ENCODE measurements at places on chromosomes 1 and 21. TPM values are rescaled to one million over a fixed set of nuclear protein-coding genes. Genes with fewer than 3 reads are reported as not detected.
A peak's percentile ranks its signal among the peaks of the same experiment; 100 is the strongest.

DNA sequence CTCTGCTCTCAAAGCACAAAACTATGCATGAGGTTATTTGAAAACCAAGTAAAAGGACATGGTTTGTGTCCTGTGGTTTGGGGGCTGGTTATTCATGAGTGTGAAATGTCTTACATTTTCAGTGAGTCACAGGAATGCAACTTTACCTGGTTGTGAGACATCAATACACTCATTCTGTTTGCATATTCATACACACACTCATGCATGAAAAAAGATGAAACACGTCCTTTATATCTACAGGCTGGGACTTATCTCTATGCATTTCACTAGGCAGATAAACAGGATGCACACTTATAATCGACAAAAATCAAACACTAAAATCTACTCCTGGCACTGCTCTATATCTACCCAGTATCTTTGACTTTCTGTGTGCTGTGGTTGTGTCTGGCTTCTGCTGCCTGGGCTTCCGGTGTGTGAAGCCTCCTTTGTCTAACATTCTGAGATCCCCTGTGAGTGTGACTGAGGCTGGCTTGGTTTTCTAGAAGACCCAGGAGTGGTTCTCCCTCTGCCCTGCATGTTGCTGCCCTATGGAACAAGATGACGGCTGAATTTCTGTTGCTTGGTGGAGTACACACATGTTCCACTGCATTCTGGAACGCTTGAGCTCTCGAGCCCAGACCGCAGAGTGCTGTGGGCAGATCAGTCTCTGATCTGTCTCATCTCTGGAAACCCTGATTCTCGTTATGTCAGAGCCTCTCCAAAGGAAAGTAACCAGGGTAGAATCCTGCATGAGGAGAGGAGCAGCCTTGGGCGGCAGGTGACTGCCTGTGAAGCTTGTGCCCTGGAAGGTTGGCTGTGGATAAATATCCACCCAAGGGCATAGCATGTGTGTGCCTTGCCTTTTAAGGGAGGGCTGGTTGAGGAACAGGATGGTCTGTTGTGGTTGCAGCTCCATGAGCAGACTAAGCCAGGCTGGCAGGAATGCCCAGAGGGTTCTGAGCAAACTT is 19.7 kb upstream of the FASLG start:
- no peak for DNase-seq

- DNase-seq = no peak
Measured at GRCh38 chr1:77484926-77485325, 197.5 kb downstream of the ZZZ3 start.

GRCh38 chr1:154748405-154748775 is 121.7 kb downstream of the KCNN3 start:
- DNase-seq = no peak

GRCh38 chr1:160789702-160790611 is 6.0 kb upstream of the LY9 start:
- DNase-seq = no peak

- no peak for DNase-seq
Measured at GRCh38 chr1:173857363-173857917, 10.3 kb downstream of the GAS5 start.

DNA sequence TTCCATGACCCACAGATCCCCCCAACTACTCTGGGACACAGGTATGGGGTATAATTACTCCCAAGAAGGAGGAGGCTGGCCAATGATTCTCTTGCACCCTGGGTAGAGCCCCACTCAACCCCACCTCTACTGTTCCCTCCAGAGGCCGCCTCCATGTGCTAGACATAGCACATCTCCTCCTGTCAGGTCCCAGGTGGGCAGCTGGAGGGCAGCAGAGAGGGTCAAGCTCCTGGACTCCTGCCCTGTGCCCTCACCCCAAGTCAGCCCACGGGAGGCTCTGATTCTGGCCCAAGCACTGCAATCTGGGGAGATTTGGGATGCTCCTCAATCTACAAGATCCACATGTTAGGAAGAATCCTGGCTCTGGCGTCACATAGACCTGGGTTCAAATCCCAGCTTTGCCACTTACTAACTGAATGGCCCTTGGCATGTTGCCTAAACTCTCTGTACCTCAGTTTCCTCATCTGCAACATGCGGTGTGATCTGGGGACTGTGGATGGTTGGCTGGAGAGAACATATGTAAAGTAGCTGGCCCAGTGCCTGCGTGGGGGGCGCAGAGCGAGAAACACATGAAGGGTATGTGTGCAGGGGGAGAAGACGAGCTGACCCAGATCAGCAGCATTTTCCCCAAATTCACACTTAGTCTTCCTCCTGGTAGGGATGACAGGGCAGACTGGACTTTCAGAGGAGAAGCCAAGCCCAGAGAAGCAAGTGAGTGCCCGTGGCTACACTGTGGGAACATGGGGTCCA is 23.2 kb downstream of the TNNT2 start:
- DNase-seq = no peak

DNA sequence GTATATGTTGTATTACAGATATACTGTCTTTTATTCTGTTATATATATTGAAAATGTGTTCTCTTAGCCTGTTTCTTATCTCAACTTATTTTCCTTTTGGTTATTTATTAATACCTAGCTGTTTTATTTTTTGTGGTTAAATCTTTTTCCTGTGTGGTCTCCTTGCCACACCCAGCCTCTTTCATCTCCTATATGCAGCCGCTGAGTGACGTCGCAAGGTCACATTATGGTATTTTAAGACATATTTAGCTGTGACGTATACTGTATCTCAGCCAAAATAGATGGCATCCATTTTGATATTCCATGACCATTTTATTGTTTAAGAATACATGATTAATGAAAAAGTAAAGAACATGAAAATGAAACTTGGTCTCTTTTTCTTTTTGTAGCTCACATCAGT is 29.1 kb downstream of the CENPF start:
- no peak for DNase-seq

GRCh38 chr1:74861867-74862266 is 128.9 kb downstream of the TYW3 start:
- no peak for DNase-seq

GRCh38 chr1:99992044-99992722 is 22.4 kb downstream of the SLC35A3 start:
- no peak for DNase-seq

GRCh38 chr1:204738506-204738905 is 53.0 kb upstream of the LRRN2 start:
- no peak for DNase-seq

GRCh38 chr1:41700581-41700980 is 216.1 kb upstream of the EDN2 start:
- no peak for DNase-seq

- no peak for DNase-seq
Measured at GRCh38 chr1:156864796-156865195, 4.1 kb downstream of the NTRK1 start.

GRCh38 chr1:45026446-45026845 is 14.4 kb downstream of the UROD start:
- DNase-seq = no peak

GRCh38 chr1:65769636-65770035 is 23.1 kb upstream of the PDE4B start:
- no peak for DNase-seq

DNA sequence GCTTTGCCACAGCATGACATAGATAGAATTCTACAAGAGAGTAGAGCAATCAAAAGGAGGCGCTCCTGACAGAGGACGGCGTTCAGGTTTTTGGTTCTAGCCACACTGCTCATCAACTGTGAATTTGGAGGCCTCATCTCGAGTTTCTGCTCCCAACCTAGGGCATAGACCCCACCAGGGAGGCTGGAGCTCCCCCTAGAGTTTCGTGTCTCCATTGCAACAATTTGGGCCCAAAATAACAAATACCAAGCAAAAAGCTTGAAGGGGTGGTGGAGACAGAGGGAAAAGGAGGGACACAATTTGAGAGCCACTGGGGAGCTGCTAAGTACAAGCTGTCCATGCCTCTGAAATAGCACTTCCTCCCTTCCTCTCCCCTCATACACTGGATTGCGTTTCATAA is 297.0 kb downstream of the GPATCH2 start:
- DNase-seq = no peak

- DNase-seq = no peak
Measured at GRCh38 chr1:75969550-75969949, 37.3 kb upstream of the ASB17 start.

- DNase-seq = no peak
Measured at GRCh38 chr1:195851804-195852203, 756.4 kb downstream of the KCNT2 start.

DNA sequence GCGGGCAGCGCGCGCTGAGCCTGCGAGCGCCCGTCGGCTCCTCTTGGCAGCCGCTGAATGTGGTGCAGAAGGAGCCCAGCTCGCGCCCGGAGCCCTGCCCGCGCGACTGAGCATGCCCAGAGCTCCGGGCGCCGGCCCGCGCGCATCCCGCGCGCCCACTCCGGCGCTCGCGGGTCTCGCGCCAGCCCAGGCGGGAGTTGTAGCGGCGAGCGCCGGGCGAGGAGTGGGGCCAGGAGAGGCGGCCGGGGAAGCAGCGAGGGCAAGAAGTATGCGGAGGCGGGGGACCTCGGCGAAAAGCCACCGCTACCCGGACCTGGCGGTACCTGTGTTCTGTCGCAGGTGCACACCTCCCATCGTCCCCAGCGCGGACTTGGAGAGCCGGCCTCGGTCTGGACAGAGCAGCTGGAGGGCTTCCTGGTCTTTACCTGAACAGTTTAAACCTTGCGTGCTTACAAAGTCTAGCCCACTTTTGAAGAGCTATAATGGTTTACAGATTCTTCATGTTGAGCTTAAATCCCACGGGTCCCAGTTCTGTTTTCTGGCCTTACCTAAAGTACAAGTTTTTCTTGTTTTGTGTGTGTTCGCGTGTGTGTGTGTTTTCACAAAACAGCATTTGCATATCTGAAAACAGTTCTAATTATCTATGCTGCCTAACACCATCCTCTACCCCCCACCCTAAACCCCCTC is at the start of gene DDAH1:
DDAH1 (minus strand) TSS at position 61 of the 687 bp plus-strand sequence. CDS start 114 bp downstream, outside the sequence.
- peak; percentile 59 for DNase-seq

The LCE1F gene
- not detected for total RNA-seq

The GBP6 gene
- 0.17 TPM for total RNA-seq

The DLGAP3 gene
- total RNA-seq = 0.07 TPM

The QSOX1 gene
- 122 TPM for total RNA-seq

The DIRAS3 gene
- 7.3 TPM for total RNA-seq

The ZDHHC18 gene
- total RNA-seq = 9.2 TPM

Measured in heart left ventricle (tissue), 16 donors.